ENCODE measurements at places on chromosomes 1 and 21. TPM values are rescaled to one million over a fixed set of nuclear protein-coding genes. Genes with fewer than 3 reads are reported as not detected.

DNA sequence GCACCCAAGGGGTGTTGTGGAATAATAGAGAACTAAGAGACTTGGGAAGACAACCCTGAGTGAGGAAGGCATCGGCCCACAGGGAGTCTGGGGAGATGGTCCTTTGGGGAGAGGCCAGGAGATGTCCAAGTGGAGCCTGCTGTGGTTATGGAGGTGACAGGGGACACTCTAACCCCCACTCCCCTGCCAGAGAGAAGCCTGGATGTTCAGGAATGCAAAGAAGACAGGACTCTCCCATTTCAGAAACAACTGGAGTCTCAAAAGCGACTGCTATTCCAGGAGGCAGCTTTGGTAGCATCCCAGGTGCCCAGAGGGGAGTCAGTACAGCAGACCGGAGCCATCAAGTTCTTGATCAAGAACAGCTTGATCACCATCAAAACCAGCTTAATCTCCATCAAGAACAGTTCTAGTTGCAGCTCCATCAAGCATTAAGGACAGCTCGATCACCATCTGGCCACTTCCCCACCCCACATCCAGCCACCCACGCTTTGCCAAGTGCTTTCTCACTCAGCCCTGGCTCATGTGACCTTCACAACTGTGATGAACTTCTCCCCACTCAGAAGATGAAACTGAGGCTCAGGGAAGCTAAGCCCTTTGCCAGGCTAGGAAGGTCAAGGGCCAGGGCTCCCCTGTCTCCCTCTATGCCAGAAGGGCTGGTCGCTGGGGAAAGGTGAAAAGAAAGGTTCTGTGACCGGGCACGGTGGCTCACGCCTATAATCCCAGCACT lies 743 bp downstream of the CD52 start:
- H3K27me3 ChIP-seq = no peaks in the 10 kb centered on the region
- H3K27ac ChIP-seq = no peak overlapping the region
- no peaks in the 10 kb centered on the region for H3K36me3 ChIP-seq
- H3K4me1 ChIP-seq = no peaks in the 10 kb centered on the region

- H3K4me3 ChIP-seq = no peak overlapping the region
- H3K36me3 ChIP-seq = no peaks in the 10 kb centered on the region
- H3K27ac ChIP-seq = no peak overlapping the region
- DNase-seq = no peak
- peaks cover 5% of the 10 kb centered on the region for H3K4me1 ChIP-seq
- H3K27me3 ChIP-seq = no peaks in the 10 kb centered on the region
Measured at GRCh38 chr1:223315665-223316064, 48.3 kb downstream of the SUSD4 start.

DNA sequence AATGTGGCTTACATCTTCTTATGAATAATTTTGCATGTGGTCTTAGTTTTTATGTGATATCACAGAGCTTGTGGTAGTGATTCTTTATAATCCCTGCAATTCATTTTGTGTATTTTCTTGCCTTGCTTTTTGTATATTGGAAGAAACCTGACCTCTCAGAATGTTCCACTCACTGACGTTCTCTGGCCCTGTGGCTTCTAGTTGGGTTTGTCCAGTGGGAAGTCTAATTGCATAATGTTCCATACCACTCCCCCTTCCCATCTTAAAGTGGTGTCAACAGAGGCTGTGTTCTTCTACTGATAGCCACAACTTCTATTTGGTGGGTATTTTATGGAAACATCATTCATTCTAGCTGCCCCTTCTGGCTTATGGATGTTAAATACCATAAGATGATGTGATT lies 225.3 kb downstream of the BACH1 start:
- H3K4me1 ChIP-seq = no peaks in the 10 kb centered on the region
- no peak overlapping the region for H3K27ac ChIP-seq
- H3K4me3 ChIP-seq = no peak overlapping the region
- no peaks in the 10 kb centered on the region for H3K36me3 ChIP-seq
- no peak for DNase-seq

Gene FCER1G
- total RNA-seq = 0.61 TPM

Gene HES3
- 1.8 TPM for total RNA-seq

Gene KIRREL1
- total RNA-seq = 20.6 TPM

Gene TMCC2
- total RNA-seq = 5.8 TPM

Data from endodermal cell (in vitro differentiated cells).